ENCODE measurements at places on chromosomes 6 and 20.
A peak's percentile ranks its signal among the peaks of the same experiment; 100 is the strongest.

GRCh38 chr6:158002951-158003853, 21.5 kb downstream of the SYNJ2 start:
- DNase-seq, result no peak

DNA sequence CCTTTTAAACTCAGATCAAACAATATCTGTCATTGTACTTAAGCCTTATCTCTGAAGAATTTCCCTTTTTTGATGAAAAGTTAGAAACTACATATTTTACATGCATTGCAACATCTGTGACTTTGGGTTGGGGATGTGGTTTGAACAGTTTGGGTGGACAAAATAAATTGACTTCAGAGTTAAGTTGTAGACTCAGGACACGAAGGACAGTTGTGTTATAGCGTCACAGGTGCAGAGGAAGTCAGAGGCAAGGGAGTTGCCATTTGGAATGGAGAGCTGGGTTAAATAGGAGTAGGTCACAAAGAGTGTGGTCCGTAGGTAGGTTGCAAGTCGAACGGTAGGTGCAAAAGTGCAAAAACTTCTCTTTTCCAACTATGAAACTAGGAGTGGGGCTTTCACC, 46.0 kb downstream of the ZFAND3 start:
- no peak for DNase-seq

DNA sequence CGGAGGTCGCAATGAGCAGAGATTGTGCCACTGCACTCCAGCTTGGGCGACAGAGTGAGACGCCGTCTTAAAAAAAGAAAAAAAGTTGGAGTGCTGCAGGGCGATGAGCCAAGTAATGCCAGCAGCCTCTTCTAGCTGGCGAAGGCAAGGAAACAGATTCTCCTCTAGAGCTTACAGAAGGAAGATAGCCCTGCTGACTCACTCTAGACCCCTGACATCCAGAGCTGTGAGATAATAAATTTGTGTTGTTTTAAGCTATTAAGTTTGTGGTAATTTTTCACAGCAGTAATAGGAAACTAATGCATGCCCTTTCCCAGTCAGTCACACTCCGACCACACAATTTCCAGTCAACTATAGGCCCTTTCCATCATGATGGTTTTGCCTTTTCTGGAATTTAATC, 16.4 kb downstream of the PRSS16 start:
- no peak for DNase-seq

- no peak for DNase-seq
Measured at GRCh38 chr6:148441454-148441911, 98.8 kb downstream of the SASH1 start.

- DNase-seq, result no peak
Measured at GRCh38 chr6:44630125-44631028, 242.9 kb downstream of the CDC5L start.

DNA sequence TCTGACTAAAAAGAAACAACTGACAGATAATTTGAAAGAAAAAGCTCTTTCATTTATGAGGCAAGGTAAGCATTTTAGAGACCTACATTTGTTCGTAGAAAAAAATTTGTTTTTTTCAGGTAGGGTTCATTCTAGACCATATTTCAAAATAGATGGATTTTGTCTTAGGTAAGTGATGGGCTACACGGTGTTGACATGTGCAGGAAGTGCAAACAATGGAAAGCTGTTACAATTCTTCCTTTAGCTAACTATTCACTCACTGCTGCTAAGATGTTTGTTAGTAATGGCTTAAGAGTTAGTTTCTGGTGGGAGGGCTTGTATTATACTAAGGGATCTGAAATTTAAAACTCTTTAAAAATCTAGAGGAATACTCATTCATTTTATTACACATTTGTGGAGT, 96.7 kb downstream of the CD109 start:
- no peak for DNase-seq

DNA sequence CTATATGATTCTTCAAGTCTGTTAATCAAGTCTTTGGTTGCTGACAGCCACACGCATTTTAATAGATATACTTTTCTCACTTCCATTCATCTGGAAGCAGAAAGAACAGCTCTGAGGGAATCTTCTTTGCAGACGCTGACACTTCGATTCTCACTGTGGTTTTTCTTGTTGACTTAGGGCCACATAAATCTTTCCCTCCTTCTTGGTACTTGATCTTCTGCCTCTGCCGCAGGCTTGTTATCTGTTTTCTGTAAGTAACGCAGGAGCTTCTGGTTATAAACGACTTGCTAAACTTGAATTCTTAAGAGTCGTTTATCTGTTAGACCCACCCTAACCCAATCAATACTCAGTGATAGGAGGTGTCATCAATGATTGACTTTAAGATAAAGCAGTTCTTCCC, 268.8 kb upstream of the SULF2 start:
- DNase-seq, result no peak

DNA sequence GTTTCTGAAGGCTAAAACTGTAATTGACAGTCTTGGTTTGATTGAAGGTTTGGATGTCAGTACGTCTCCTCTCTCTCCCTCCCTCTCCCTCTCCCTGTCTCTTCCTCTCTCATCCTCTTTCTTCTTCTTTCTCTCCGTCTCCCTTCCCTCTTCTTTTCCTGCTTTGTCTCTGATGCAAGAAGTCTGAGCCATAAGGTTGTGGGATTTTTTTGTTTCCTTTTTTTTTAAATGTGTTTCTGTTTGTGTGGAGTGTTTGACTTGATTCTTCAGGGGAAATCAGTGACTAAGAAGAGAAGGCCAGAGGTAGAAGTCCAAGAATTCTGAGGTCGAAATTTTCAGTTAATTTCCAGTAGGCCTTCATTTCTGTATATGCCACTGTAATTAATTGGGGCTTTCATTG, 111.9 kb downstream of the FOXO3 start:
- no peak for DNase-seq

- no peak for DNase-seq
Measured at GRCh38 chr6:84119277-84119676, 85.7 kb downstream of the MRAP2 start.

DNA sequence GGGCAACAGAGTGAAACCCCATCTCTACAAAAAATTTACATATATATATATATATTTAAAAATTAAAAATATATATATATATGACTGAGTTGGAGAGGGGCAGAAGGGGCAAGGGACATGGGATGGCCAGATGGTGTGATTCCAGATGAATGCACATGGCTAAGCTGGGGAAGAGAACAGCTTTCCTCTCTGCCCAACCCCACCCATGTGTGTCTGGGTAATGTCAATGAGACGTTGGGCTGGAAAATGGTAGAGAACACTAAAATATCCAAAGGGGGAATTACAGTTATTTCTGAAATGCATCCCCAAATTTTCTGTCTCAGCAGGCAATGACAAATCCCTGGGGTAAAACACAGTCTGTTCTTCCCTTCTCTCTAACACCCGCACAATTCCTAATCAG, 31.2 kb upstream of the CCND3 start:
- no peak for DNase-seq

GRCh38 chr20:17810062-17810631, 110.4 kb downstream of the BANF2 start:
- DNase-seq, result no peak

DNA sequence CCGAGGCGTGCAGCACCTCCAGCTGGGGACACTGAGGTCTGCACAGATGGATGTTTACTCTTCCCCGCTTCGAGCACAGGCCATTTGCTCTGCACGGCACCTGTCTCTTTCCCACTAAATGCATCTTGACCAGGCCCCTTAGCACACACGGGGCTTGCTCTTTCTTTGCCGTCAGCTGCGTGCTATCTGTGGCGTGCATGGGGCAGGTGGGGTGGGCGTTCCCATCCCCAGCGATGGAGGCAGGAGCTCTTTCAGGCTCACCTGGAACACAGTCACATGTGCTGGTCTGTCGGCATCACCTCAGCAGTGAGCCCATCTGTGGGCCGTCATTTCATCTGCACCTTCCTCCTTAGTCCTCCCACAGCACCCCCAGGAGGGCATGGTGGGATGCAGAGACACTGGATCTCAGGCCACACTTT, 35.1 kb downstream of the RBM38 start:
- no peak for DNase-seq

DNA sequence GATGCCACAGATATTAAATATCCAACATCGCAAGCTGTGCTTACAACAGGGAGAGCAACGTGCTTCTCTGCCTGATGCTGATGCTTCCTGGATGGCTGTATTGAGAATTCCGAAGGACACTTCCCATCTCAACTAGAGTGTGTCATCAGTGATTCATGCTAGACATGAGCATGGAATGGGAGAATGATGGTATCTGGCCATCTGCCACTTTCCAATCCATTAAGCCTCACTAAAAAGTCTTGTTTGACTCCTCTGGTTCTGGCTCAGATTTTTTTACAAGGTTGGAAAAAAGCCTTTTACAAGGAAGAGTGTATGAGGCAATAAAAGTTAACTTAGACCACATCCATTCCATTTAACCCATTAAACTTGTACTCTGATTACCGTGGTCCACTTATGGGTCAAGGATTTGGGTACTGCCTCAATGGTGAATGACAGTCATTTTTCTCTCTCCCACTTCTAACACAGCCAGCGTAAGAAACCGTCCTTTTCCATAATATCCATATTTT, 265.3 kb downstream of the UST start:
- DNase-seq, result no peak

DNA sequence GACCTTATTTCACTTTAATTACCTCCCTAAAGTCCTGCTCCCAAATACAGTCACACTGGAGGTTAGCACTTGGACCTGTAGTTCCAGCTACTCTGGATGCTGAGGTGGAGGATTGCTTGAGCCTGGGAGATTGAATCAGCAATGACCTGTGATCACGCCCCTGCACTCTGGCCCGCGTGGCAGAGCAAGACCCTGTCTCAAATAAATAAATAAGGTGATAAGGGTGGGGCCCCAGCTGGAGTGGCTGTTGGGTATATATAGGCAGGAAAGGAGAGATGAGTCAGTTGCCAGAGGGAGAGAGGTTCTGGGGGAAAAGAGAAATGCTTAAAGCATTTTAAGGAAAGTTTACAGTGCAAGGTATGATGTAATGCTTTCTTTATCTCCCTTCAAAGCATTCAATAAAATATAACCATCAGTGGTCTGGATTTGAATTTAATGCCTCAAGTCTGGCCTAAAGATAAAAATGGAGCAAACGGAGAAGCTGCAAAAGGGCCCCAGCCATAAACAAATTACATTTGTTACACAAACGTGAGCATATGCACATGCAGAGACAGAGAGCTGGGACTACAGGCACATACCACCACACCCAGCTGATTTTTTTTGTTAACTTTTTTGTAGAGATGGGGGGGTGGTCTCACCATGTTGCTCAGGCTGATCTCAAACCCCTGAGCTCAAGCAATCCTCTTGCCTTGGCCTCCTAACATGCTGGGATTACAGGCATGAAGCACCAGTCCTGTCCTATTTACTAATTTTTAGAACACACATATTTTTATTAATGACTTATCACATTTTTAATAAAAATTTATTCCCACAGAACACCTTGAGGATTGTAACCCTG, 6.1 kb upstream of the PM20D2 start:
- DNase-seq, result no peak

GRCh38 chr20:51871943-51872342, 69.6 kb upstream of the SALL4 start:
- DNase-seq, result no peak

DNA sequence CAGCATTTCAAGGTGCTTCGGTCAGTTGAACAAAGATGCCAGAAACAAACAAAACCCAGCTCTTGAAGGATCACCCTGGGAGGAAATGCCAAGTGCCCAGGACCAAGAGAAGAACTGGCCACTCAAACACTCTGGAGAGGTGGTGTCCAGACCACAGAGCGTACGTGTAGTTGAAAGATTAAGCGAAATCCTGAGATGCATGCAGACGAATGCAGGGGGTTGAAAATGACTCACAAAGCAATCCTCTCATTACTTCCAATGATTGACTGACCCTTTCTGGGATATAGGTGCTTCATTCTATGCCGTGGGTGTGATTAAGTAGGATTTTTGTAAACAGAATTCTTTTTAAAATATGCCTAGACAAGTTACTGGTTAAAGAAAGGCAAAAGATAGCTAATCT, 71.5 kb upstream of the ATXN1 start:
- no peak for DNase-seq

DNA sequence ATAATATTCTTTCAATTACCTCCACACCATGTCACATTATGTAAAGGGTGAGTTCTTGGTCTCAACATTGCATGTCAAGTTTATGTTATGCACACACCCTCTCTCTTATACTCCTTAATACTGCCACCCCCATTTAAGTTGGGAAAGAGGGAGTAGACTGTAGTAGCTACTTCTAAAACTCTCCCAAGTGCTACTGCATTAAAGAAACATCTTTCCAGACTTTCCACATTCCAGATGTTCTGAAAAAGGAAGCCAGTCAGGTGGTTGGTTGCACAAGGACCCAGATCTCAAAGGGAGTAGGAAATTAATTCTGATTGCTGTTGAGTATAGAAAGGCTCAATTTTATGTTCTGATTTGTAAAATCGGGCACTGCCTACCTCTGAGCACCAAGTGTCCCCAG, 419.5 kb downstream of the CD83 start:
- DNase-seq, result no peak

- DNase-seq, result no peak
Measured at GRCh38 chr20:48619126-48620101, 208.4 kb downstream of the PREX1 start.

DNA sequence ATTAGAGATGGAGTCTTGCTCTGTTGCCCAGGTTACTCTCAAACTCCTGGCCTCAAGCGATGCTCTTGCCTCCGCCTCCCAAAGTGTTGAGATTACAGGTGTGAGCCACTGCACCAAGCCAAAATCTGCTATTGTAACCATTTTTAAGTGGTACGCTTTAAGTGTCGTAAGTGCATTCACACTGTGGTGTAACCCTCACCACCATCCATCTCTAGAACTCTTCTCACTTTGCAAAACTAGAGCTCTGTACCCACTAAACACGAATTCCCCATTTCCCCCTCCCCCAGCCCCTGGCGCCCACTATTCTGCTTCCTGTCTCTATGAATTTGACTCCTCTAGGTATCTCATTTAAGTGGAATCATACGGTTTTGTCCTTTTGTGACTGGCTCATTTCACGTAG, 2.8 kb upstream of the FAM83C start:
- no peak for DNase-seq

GRCh38 chr6:143064271-143064670, 3.6 kb downstream of the AIG1 start:
- no peak for DNase-seq

DNA sequence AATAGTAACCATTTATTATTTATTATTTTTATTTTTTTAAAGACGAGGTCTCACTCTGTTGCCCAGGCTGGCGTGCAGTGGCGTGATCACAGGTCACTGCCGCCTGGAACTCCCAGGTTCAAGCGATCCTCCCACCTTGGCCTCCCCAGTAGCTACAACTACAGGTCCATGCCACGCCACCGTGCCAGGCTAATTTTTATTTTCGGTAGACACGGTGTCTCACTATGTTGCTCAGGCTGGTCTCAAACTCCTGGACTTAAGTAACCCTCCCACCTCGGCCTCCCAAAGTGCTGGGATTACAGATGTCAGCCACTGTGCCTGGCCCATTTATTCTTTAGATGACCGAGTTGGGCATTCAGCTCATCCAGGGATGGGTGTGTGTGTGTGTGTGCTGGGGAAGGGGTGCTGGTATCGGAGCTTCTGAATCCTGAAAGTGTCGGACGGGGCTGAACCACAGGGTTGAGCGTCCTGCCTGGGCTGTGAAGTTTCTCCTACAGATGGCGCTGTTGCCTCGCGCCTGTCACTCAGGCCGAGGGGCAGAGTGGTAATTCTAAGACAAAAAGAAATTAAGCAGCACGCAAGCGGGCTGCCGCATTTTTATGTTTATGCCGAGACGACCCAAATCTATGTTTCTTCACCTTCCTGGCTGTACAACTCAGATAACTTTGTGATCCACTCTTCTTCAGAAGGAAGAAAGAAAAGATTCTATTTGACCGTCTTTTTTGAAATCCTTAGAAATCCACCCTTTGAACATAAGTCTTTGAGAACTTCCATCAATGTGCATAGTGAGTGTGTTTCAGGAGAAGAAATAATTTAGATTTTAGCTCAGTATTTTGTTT, 252.8 kb downstream of the CDH26 start:
- peak; percentile 15 for DNase-seq

GRCh38 chr20:58787211-58788005, 63.3 kb downstream of the GNAS-AS1 start:
- DNase-seq, result no peak
